NCI-H2107 (cell line): ENCODE measurements at places on chromosomes 7 and 10.

DNA sequence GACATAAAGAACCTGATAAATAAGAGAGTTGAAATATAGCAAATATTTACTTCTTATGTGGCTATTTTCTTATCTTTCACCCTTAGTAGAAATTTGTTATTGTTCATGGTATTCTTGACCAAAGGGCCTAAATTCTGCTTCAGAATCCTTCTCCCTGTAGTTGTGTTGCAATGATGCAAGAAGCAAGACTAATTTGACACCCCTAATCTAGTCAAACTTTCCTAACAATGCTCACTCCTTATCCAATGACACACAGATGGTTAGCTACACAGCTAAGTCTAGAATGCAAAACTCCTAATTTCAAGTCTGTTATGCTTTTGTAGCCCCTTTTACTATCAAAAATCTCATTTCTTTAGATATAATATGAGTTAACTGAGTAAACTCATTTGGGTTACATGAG is 56.1 kb downstream of the TWIST1 start:
- no peak for DNase-seq

- DNase-seq, result no peak
Observed at GRCh38 chr7:30682212-30683083, at the start of gene CRHR2. TSS of gene CRHR2 (minus strand) at chr7:30682456. CDS start at chr7:30682280, 176 bp downstream.

DNA sequence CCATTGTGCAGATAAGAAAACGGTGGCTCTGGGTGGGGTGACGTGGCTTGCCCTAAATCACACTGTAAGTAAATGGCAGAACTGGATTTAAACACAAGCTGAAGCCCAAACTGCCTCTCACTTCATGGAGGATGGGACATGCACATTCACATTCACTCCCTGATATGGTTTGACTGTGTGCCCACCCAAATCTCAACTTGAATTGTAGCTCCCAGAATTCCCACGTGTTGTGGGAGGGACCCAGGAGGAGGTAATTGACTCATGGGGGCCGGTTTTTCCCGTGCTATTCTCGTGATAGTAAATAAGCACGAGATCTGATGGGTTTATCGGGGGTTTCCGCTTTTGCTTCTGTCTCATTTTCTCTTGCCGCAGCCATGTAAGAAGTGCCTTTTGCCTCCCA is 32.4 kb downstream of the CHST15 start:
- DNase-seq, result no peak

DNA sequence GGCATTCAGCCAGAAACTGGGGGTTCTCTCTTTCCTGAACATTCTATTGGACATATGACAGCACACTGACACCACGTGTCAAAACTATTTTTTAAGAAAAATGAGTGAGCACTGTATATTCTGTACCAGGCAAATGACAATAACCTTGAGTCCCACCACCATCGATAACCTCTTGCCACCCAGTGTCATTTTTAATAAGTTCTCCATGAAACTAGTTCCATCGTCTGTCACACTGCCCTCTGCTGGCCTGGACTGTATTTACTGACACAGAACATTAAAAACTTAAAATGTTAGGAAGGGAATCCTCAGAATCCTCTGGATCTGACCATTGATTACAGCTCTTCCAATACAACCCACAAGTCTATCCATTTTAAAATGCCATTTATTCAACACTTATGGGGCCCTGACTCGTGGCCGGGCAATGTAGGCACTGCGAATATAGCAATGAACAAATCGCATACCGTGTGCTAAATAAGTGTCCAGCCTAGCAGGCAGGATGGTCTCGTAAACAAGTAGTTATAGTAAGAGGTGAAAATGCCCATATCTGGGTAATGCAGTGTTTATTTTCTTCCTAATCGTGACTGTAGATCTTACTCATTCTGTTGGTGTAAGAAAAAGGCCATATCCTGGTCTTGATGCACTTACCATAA is 35.9 kb upstream of the CACNB2 start:
- DNase-seq, result no peak
